Uterus (tissue), 4 donors: ENCODE measurements at places on chromosomes 11 and 22. TPM values are rescaled to one million over a fixed set of nuclear protein-coding genes. Genes with fewer than 3 reads are reported as not detected.

GRCh38 chr22:43882122-43882767, 9.6 kb downstream of the PNPLA5 start:
- DNase-seq = no peak

DNA sequence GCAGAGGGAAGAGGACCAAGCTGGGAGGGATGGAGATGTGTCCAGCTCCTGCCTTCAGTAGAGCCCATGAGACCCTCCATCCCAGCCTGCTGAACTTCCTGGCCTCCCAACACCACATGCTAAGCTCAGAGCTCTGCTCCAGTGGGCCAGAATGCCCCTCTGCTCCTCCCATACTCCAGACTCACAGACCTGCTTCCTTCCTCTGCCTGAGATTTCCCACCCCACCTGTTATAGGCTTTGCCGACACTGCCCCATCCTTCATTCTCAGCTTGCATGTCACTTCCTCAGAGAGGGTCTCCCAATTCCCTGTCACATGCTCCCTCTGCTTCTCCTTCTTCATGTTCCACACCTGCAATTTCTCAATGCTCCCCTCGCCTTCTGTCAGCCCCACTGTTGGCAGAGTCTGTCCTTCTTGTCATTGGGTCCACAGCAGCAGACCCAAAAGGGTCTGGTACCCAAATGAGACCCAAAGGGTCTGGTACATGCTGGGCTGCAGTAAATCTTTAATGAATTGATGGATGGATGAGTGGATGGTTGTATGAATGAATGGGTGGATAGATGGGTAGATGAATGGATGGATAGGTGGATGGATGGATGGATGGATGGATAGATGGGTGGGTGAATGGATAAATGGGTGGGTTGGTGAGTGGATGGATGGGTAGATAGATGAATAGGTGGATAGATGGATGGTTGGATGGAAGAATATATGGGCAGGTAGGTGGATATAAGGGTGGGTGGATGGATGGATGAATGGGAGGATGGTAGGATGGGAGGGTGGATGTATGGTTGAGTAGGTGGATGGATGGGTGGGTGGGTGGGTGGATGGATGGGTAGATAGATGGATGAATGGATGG, 105.3 kb upstream of the FGF3 start:
- no peak for DNase-seq

DNA sequence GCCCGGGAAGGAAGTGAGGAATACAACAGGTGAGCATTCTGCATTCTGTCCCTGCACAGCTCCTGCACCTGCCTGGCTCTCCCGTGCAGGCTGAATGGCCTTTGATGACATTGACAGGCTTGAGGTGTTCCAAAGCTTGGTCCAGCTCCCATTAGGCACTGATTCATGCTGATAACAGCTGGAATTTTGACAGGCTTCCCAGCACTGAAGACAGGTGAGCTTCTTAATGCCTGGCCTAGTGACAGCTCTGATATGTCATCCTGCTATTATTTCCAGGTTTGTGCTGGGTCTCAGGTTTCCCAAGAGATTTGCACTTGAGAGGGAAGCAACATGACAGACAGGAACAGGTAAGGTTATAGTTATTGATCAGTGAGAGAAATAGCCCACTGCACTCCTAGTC, 58.0 kb upstream of the MTNR1B start:
- no peak for DNase-seq

DNA sequence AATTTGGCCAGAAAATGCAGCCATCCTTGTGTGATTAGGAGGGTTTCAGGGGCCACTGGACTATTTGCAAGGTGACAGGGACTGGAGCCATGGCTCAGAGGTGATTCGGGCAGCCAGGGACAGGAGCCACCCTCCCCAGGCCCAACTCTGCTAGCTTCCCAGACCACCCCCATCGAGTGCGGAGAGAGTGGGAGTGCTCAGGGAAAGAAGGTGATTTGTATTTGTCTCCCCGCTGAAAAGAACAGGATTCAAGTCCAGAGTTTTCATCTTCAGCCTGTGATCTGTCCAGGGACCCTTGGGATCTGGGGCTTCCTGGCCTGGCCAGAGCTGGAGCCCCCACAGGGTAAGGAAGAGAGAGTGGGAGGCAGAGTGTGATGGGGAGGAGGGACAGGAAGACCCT, 22.4 kb upstream of the TEF start:
- no peak for DNase-seq

DNA sequence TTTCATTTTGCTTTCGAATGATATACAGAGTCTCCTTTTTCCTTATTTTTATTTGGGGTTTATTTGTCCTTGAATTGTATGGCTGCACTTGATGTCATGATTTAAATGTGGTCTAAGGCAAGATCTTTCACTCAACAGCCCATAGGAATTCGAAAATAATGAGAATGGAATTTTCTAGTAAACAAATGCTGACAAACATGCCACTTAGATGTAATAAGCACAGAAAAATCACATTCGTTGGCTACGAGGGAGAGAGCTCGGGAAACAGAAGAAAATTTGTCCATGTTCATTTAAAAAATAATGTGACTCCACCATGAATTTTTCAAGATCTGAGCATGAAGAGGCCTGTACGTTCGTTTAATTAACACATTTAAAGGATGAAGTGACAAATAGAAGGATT, 73.0 kb downstream of the BLID start:
- no peak for DNase-seq

DNA sequence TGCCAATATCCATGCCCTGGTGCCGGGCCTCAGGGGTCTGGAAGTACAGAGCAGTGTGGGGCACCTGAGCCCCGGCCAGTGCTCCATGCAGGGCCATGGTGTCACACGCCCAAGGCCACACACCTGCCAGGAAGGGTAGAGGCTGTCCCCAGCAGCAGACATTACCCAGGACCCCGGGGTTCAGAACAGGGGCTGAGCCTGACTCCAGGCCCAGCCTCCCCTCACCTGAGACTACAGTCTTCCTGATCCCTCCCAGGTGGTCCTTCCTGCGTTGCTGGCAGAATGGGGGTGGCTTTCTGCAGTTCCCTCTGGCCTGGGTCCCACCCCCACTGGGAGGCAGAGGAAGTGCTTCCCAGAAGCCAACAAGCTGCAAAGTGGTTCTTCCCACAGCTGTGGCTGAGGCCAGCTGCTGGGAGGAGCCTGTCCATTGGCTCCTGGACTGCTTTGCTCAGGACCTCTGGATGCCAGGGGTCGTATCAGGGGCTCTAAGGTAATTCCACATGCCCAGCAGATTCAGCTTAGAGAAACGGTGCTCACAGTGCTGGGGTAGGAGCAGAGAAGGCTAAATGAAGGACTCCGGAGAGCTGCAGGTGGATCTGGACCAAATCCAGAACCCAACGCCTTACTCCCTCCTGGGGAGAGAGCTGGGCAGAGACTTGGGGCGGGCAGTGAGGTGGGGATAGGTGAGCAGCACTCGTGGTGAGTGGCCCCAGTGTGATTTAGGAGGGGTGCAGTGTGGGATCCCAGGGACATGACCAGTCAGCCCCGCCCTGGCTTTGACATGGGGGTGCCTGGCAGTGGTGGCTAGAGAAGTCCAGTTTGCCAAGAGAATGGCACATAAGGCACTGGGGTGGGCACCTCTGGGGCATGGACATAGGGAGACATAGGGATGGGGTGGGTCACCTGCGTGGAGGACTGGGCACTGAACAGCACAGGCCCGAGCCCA, 12.6 kb downstream of the TCIRG1 start:
- DNase-seq = no peak

Gene LAYN
- total RNA-seq = 40.2 TPM

GRCh38 chr11:95138448-95138847, 48.8 kb downstream of the ENDOD1 start:
- DNase-seq = no peak

- no peak for DNase-seq
These were observed 18.5 kb downstream of the BLID start for GRCh38 chr11:122097419-122098001.

GRCh38 chr11:71282581-71283351, 30.4 kb upstream of the SHANK2 start:
- no peak for DNase-seq

Gene RFPL1
- not detected for total RNA-seq

DNA sequence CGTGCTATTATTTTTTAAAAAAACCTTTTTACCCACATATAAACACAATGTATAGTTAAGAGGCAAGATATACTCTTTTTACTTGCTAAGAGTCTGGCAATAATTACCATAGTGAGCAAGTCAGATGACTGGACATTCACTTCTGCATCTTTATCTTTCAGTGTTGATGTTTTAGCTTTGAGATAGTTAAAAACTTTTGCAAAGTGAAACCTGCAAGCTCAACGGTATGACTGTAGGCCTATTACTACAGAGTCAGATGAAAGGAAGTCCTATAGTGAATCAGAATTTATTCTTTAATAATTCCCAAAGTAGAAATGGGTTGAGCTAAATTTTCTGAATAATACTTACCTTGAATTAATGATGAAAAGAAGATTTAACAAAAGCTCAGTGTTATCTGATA, 236.7 kb upstream of the CCDC90B start:
- DNase-seq = no peak

- DNase-seq = no peak
These were observed 54.6 kb downstream of the ZBTB44 start for GRCh38 chr11:130260080-130260627.

DNA sequence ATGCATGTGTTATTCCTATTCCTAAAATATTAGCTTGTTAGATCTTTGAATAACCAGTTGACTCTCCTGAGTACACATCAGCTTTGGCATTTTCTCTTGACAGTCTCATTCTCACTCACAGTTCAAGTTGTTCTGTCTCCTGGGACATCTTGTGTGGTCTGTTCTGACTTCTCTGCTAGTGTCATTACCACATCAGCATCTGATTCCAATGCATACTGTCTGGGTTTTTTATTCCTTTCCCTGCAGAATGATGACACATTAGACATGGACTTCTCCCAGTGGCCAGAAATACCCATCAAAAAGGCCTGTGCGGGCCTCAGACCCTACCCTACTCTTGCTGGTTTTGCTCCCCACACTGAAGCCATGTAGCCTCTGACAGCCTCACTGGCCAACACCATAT, 2.7 kb downstream of the ZNF74 start:
- no peak for DNase-seq

- DNase-seq = peak; percentile 53
These were observed 503.2 kb upstream of the B3GAT1 start for GRCh38 chr11:134915212-134915611.
